Activated CD4-positive, alpha-beta T cell treated with anti-CD3 and anti-CD28 coated beads, Interleukin-2, amount 10 ng/mL, durations not matched to agents 7 days and 5 days (primary cell): ENCODE measurements at places on chromosomes 11 and 22.

- no peak for DNase-seq
These were observed 15.5 kb upstream of the DEPDC7 start for GRCh38 chr11:33000181-33000580.

- DNase-seq = peak; percentile 78
These were observed 6.5 kb downstream of the ARSA start for GRCh38 chr22:50621356-50621880.

DNA sequence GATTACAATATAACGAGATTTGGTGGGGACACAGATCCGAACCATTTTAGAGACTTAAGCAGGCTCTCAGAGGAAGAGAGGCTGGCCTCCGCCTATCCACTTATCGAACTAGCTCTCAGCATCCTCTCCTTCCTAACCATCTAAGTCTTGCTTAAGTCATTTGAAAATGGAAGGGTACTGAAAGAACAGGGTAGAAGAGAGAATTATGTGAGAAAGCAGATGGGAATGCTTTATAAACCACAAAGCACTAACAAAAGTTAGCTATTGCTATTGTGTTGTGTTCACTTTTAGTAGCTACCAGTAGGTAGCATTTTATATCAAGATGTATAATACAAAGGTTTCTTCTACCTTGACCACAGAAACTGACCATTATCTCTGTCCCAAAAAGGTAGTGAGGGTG lies 153.4 kb upstream of the CADM1 start:
- DNase-seq = no peak

GRCh38 chr11:73157101-73158010 lies 15.2 kb upstream of the FCHSD2 start:
- DNase-seq = no peak

- DNase-seq = no peak
These were observed 397.9 kb upstream of the CCDC90B start for GRCh38 chr11:83684071-83684470.

DNA sequence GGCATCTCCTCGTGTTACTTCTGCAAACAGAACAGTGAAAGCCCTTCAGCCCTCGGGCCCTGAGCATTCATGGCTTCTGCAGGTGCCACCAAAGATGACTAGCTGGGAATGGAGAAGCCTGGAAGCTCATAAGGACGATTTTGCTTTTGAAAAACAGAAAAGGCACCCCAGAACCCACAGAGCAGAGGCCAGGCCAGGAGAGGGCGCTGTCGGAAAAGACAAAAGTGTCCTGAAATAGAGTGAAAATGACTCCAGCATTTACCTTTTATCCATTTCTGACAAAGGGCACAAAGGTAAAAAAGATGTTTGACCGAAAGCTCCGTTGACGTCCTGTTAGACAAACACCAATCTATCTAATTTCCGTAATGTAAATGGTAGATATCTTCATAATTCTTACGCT lies 37.6 kb downstream of the ZNF195 start:
- peak; percentile 73 for DNase-seq

DNA sequence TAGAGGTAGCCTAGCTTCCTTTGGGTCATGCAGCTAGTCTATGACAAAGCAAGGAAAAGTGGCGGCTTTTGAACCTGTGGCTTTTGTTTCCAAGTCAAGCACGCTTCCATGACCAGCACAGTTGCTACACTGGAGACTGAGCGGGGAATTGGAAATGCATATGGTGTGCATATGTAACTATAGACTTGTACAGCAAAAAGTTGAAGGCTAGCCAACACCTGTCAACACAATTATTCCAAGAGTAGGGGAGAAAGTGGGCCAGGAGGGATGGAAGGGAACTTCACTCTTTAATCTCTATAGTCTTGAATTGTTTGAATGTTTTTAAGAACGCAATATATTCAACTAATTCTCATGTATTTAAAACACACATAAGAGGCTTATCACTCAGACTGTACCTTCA lies 218.5 kb upstream of the CADM1 start:
- no peak for DNase-seq

GRCh38 chr22:48744283-48744641 lies 1083.4 kb downstream of the BRD1 start:
- DNase-seq = no peak

- no peak for DNase-seq
These were observed 195.8 kb downstream of the NELL1 start for GRCh38 chr11:20865161-20865560.

- DNase-seq = no peak
These were observed 743.8 kb downstream of the NTM start for GRCh38 chr11:132114185-132114584.

- DNase-seq = no peak
These were observed 12.6 kb downstream of the ZDHHC5 start for GRCh38 chr11:57680552-57680874.

- no peak for DNase-seq
These were observed 489.6 kb downstream of the MN1 start for GRCh38 chr22:27311698-27312550.

- DNase-seq = peak; percentile 20
These were observed 757 bp downstream of the RNASEH2C start for GRCh38 chr11:65719871-65720210.

GRCh38 chr22:25488244-25489020 lies 76.0 kb upstream of the GRK3 start:
- DNase-seq = no peak

GRCh38 chr11:77052518-77052917 lies 14.3 kb upstream of the CAPN5 start:
- DNase-seq = no peak
